ENCODE measurements at places on chromosomes 6 and 20.

GRCh38 chr6:147297663-147298316 is 93.6 kb downstream of the STXBP5 start:
- no peak for DNase-seq

GRCh38 chr6:7726416-7727085 is 652 bp downstream of the BMP6 start:
- no peak for DNase-seq

DNA sequence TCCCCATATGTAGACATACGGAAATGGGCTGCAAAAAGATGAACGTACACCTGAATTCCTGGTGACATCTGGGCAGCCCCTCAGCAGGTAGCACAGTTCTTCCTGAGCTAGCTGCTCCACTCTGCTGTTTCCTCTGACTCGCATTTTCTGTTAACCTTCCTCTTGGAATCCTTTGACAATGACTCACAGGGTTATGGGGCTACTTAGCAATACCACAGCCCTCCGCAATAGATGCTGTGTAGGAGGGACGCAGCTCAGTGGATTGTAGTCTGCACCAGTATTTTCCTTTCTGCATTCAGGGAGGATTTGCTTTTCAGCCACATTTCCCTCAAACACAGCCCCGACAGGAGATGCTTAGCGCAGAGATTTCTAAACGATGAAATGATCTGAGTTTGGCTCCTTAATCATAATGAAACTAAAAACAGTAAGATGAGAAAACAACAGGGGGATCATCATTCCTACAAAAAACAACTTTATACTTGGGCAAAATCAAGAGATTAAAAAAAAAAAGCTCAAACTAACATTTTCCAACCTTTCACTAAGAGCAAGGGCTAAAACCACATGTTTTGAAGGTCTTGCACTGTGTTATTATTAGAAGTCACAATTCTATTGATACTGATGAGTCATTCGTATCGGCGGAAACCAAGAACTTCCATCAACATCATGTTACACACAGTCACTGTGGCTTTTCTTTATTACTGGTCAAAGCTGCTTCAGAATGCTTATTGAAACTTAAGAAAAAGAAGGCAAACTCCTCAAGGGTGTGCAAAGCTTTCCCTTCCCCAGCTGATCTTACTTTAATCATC is 12.2 kb downstream of the BACH2 start:
- DNase-seq = peak; percentile 67

DNA sequence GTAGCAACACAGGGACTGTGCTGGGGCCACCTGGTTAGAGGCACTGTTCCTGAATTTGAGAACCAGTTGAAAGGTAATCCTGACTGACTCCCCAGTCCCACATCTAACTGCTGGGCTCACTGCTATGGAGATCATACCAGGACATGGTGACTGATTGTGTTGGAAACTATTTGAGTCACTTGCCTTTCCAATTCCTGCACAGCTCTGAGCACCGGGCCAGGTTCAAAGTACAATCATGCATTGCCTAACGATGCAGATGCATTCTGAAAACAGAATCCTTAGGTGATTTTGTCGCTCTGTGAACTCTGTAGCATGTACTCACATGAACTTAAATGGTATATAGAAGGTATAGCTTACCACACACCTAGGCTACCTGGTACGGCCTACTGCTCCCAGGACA is 215.3 kb downstream of the BMP7 start:
- DNase-seq = no peak

GRCh38 chr6:126170978-126171382 is 168.9 kb upstream of the CENPW start:
- no peak for DNase-seq

GRCh38 chr20:20333866-20334265 is 34.0 kb upstream of the INSM1 start:
- DNase-seq = no peak

DNA sequence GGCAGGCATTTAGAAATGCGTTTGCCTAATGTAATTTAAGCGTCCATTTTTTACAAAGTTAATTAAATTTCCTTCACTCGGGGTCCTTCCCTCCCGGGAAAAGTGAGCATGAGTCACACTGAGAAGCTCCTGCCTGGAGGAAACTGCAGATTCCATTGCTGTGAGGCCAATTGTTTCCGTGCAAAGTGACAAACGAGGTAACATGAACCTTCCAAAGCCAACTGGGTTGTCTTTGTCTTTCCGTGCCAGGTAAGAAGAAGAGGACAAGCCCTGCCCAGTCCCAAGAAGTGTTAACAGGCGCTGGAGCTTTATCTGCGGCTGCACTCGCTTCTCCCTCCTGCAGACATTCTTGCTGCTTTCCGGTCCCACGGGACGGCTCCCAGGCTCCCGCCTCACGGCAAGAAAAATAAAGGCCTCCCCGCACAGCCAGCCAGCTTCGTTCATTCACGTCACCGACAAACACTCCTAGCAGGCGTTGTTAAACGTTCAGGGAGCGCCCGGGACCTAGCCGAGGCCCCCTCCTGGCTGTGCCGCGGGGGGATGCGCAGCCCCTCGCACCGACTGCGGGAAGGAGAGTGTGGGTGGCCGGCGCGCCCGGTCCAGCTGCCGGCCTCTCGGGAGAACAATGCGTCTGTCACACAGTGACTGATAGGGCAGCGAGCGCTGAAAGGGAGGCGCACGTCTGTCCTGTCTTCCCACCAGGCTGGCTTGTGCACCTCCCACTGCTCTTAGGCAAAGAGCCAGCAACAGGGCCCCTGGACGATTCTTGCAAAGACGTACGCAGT is 61.5 kb upstream of the HDDC2 start:
- DNase-seq = no peak

- DNase-seq = no peak
Observed at GRCh38 chr20:60338556-60338955, 380.3 kb downstream of the CDH26 start.

DNA sequence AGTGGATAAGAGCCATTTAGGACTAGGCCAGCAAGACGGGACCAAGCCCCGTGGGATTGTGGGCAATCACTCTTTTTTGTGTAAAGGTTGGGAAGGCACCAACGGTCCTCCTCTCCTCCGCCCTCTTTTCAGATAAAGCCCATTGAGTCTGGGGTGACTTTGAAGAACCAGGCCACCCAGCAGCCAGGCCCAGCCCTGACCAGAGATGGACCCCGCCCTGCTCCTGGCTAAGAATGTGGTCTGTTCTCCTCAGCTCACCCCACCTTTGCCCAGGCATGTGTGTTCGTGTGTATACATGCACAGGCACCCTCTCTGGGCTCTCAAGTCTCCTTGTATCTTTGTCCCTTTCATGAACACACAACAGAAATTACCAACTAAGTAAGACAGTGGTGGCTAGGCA is 9.1 kb downstream of the SDC4 start:
- DNase-seq = no peak

- no peak for DNase-seq
Observed at GRCh38 chr6:23561732-23562131, 564.3 kb upstream of the NRSN1 start.

DNA sequence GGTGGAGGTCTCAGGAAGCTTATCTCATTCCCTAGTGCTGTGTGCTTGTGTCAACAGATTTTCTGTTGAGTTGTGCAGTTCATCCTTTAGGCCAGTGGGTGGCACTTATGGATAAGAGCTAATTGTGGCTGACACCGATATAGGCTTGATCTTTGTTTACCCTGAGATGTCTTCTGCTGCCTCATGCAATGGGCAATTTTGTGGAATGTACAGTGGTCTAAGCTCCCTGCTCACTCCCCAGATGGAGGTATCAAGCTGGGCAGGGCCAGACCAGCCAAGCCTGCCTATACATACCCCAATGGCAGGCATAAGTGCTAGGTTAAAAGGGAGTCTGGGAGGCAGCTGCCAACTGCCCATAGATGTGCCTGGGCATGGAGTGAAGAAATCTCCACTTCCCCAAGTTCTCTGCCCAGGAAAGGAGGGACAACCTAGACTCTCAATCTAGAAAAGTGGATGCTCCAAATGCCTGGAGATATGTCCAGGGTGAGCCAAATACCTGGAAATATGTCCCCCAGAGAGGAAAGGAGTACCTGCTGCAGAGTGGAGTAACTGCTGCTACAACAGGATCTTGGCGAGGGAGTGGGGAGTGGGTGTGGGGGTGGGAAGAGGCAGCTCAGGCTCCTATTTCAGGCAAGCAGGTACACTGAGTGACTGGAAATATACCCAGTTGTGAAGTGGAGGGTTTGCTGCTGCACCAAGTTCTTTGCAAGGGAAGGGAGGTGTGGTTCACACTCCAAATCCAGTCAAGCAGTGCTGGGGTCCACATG is 53.2 kb upstream of the ARG1 start:
- DNase-seq = no peak

- DNase-seq = no peak
Observed at GRCh38 chr6:1103021-1103420, 208.9 kb upstream of the FOXQ1 start.
